ENCODE measurements at places on chromosomes 1 and 21. TPM values are rescaled to one million over a fixed set of nuclear protein-coding genes. Genes with fewer than 3 reads are reported as not detected.

The AJAP1 gene
- 2.7 TPM for polyA plus RNA-seq

The NBPF3 gene
- 5.5 TPM for polyA plus RNA-seq

The KRTAP11-1 gene
- not detected for polyA plus RNA-seq

The GDAP2 gene
- 11.3 TPM for polyA plus RNA-seq

The PHLDA3 gene
- polyA plus RNA-seq: 27.3 TPM

The OPRD1 gene
- polyA plus RNA-seq: not detected

The CRYZ gene
- 207 TPM for polyA plus RNA-seq

The TIE1 gene
- polyA plus RNA-seq: 15.0 TPM

The ZYG11A gene
- 0.84 TPM for polyA plus RNA-seq

The LCE3D gene
- polyA plus RNA-seq: not detected

The CD5L gene
- polyA plus RNA-seq: not detected

The WARS2 gene
- 13.9 TPM for polyA plus RNA-seq

DNA sequence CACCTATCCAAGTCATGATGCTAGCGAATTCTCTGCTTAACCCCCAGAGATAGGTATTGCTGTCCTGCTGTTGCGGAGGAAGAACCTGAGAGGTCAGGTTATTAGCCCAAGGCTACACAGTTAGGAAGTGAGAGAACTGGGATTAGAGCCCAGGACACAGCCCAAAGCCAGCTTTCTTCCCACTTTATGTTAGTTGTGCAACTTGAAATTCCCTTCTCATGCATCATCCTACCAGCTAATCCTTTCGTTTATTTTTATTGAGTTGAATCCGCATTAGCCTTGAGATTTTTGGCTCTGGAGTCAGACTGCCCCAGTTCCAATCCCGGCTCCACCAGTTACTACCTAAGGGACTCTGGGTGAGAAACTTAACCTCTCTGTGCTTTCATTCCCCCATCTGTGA lies 65.4 kb downstream of the PLEKHA6 start:
- H3K36me3 ChIP-seq: no peaks in the 10 kb centered on the region
- no peak for DNase-seq
- peak overlapping the region; percentile 57 for H3K27ac ChIP-seq
- H3K4me3 ChIP-seq: no peak overlapping the region

GRCh38 chr1:186680245-186681061 lies at the start of gene PTGS2:
TSS of gene PTGS2 (minus strand) at chr1:186680423. CDS start at chr1:186680290, 133 bp downstream.
- peak within 1 kb of the TSS; percentile 61 for H3K4me3 ChIP-seq
- H3K27me3 ChIP-seq: no peaks in the 10 kb centered on the region
- no peaks in the 10 kb centered on the region for H3K4me1 ChIP-seq
- no peaks in the 10 kb centered on the region for H3K36me3 ChIP-seq

- DNase-seq: no peak
- no peaks in the 10 kb centered on the region for H3K4me1 ChIP-seq
- no peak overlapping the region for H3K27ac ChIP-seq
- no peaks in the 10 kb centered on the region for H3K36me3 ChIP-seq
These were observed 10.2 kb upstream of the PALMD start for GRCh38 chr1:99635664-99636063.

DNA sequence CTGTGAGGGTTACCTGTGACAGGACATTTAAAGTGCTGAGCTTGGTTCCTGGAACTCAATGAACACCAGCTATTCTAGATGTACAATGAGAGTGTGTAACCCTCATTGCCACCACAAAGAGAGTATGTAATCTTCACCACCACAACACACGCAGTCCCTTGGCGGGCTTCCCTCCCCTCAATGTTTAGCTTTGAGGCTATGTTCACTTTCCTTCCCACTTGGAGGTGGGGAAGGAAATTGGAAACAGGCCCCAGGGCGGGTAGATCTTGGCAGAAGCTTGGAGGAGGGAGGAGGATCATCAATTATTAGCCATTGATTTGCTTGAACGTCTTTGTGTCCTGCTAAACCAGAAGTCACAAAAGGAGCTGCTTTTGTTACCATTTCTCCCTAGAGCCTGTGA lies 8.3 kb upstream of the COL16A1 start:
- no peaks in the 10 kb centered on the region for H3K27me3 ChIP-seq
- no peak overlapping the region for H3K27ac ChIP-seq
- no peaks in the 10 kb centered on the region for H3K36me3 ChIP-seq
- H3K4me1 ChIP-seq: peaks cover 15% of the 10 kb centered on the region
- no peak for DNase-seq
- H3K4me3 ChIP-seq: no peak overlapping the region

- peak; percentile 70 for DNase-seq
- no peak overlapping the region for H3K27ac ChIP-seq
- peaks cover 11% of the 10 kb centered on the region for H3K4me1 ChIP-seq
- H3K4me3 ChIP-seq: peak overlapping the region; percentile 86
These were observed 694 bp downstream of the MEAF6 start for GRCh38 chr1:37513795-37514349.

DNA sequence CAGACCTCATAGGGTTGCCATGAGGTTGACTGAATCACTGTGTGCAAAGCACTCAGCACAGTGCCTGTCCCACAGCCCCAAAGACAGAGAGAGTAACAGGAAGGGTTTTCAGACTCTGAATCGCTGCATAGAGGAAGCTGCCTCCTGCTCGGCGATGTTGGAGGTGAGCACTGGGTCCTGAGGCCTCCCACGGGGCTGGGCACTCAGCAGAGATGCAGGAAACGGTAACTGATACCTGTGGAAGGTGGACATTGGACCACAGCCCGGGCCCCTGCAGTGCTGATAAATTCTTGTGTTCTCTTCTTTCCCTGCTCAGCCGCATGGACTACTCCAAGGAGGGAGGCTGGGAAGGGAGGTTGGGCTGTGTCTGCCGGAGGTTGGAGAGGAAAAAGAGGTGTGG lies 389.7 kb downstream of the PTPRU start:
- no peaks in the 10 kb centered on the region for H3K36me3 ChIP-seq
- DNase-seq: no peak
- H3K27ac ChIP-seq: no peak overlapping the region
- H3K27me3 ChIP-seq: no peaks in the 10 kb centered on the region
- H3K4me3 ChIP-seq: no peak overlapping the region
- H3K4me1 ChIP-seq: no peaks in the 10 kb centered on the region

- no peaks in the 10 kb centered on the region for H3K27me3 ChIP-seq
- no peak for DNase-seq
- no peaks in the 10 kb centered on the region for H3K36me3 ChIP-seq
- H3K27ac ChIP-seq: no peak overlapping the region
These were observed 33.9 kb downstream of the EIF2D start for GRCh38 chr1:206578068-206578977.

DNA sequence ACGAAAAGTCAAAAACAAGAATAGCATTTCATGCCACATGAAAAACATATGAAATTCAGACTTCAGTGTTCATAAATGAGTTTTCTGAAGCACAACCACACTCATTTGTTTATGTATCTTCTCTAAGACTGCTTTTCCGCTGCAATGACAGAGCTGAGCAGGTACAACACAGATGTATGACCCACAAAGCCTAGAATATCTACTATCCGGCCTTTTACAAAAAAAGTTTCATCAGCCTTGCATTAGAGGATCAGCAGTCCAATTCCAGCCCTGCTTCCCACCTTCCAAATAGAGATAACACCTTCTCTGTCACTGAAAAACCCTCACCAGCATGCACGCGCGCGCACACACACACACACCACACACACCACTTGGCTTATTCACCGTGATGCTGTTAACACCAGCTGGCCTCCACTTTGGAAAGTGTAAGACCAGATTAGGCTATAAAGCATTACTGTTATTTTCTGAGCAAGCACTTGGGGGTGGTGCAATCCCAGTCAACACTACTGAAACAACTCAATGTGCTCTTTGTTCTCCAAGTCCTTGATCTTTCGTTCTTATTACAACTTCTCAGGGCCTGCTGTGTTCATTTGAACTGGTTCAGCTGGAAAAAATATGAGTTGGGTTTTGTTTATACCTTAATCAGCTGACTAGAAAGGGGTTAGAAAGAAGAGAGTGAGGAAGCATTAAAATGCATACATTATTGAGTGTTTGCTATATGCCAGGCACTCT lies 90.0 kb downstream of the GLUL start:
- DNase-seq: no peak
- H3K27me3 ChIP-seq: no peaks in the 10 kb centered on the region
- H3K4me3 ChIP-seq: no peak overlapping the region
- H3K27ac ChIP-seq: no peak overlapping the region

- no peak for DNase-seq
- H3K4me1 ChIP-seq: no peaks in the 10 kb centered on the region
- no peaks in the 10 kb centered on the region for H3K27me3 ChIP-seq
- H3K27ac ChIP-seq: no peak overlapping the region
These were observed 27.6 kb upstream of the MARK1 start for GRCh38 chr1:220500372-220500771.

DNA sequence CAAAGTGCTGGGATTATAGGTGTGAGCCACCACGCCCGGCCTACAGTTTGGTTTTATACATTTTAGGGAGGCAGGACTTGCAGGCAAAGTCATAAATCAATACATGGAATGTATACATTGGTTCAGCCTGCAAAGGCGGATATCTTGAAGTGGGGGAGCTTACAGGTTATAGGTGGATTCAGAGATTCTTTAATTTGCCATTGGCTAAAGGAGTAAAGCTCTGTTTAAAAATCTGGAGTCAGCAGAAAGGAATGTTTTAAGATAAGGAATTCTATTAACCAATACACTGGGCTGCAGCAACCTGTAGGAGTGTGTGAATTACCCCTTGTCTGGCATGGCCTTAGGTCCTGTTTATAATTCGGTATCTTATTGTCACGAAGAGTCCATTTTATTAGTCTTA lies 57.6 kb downstream of the OPTC start:
- H3K27me3 ChIP-seq: no peaks in the 10 kb centered on the region
- H3K36me3 ChIP-seq: no peaks in the 10 kb centered on the region
- H3K4me1 ChIP-seq: peaks cover 16% of the 10 kb centered on the region
- no peak overlapping the region for H3K27ac ChIP-seq
- H3K4me3 ChIP-seq: no peak overlapping the region

GRCh38 chr1:37553598-37553926 lies 531 bp downstream of the SNIP1 start:
- H3K27me3 ChIP-seq: no peaks in the 10 kb centered on the region
- H3K36me3 ChIP-seq: peaks cover 7% of the 10 kb centered on the region
- H3K4me3 ChIP-seq: peak overlapping the region; percentile 98
- H3K4me1 ChIP-seq: peaks cover 5% of the 10 kb centered on the region
- no peak for DNase-seq

GRCh38 chr1:84339503-84339902 lies 38.0 kb downstream of the SAMD13 start:
- H3K36me3 ChIP-seq: no peaks in the 10 kb centered on the region
- no peaks in the 10 kb centered on the region for H3K27me3 ChIP-seq
- H3K4me1 ChIP-seq: no peaks in the 10 kb centered on the region
- H3K27ac ChIP-seq: no peak overlapping the region
- H3K4me3 ChIP-seq: no peak overlapping the region

DNA sequence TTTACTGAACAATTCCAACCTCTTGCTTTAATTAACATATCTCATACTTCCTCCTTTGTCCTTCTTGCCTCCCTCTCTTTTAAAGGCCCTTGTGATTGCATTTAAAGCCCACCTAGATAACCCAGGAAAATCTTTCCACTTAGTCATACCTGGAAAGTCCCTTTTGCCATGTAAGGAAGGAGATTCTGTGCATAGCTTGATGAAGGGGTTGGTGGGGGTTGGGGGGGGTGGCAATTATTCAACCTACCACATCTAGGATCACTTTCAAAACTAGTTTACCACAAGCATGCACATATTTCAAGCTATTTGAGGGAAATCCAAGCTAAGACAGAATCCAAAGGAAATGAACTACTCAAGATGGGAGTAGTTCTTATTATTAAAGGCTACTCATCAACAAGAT lies 249.1 kb upstream of the PTBP2 start:
- no peaks in the 10 kb centered on the region for H3K4me1 ChIP-seq
- DNase-seq: no peak
- H3K4me3 ChIP-seq: no peak overlapping the region
- H3K36me3 ChIP-seq: no peaks in the 10 kb centered on the region
- H3K27ac ChIP-seq: no peak overlapping the region

DNA sequence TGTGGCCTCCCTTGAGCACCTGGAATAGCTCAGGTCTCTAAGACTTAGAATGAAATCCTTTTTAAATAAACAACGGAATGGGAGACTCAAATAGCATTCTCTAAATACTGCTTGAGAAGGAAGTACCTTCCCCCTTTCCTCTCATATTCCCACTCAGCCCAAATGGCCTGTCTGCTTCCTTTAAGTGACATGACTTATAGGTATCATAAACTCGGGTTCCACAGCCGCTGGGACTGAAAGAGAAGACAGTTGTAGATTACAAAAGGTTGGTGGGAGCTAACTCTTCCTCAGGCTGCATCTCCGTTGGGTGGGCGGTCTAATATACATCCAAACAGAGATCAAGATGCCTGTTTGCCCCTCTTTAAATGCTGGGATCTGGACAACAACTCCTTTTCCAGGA lies 1.2 kb upstream of the HMCN1 start:
- no peak overlapping the region for H3K4me3 ChIP-seq
- DNase-seq: peak; percentile 88
- H3K4me1 ChIP-seq: no peaks in the 10 kb centered on the region
- H3K27me3 ChIP-seq: no peaks in the 10 kb centered on the region
- no peak overlapping the region for H3K27ac ChIP-seq

DNA sequence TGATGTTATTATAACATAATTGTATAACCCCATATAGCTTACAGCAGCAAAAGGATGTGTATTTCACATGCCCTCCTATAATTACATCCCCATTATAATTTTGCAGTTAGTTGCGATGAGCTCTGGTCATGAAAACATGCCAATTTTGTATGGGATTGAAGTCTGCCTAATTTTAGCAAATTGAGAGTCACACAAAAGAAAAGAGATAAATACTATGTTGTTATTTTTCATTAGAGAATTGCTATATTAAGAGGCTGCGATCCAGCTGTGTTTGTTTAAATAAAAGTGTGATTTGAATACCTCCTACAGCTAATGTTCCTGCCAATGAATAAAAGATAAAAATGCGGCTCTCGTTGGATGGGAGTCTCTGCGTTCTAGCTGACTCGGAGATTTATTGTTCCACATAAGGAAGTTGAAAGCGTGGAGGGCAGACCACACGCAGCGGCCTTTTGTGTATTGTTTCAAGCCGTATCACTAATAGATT lies 461.0 kb upstream of the NFIA start:
- H3K27me3 ChIP-seq: no peaks in the 10 kb centered on the region
- no peak for DNase-seq
- no peak overlapping the region for H3K4me3 ChIP-seq
- H3K27ac ChIP-seq: no peak overlapping the region

DNA sequence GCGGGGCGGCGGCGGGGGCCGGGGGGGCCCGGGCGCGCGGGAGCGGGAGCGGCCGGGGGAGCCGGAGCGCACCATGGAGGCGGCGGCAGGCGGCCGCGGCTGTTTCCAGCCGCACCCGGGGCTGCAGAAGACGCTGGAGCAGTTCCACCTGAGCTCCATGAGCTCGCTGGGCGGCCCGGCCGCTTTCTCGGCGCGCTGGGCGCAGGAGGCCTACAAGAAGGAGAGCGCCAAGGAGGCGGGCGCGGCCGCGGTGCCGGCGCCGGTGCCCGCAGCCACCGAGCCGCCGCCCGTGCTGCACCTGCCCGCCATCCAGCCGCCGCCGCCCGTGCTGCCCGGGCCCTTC lies 546 bp downstream of the SKI start:
- peak overlapping the region; percentile 51 for H3K27ac ChIP-seq
- no peak for DNase-seq
- no peaks in the 10 kb centered on the region for H3K36me3 ChIP-seq

DNA sequence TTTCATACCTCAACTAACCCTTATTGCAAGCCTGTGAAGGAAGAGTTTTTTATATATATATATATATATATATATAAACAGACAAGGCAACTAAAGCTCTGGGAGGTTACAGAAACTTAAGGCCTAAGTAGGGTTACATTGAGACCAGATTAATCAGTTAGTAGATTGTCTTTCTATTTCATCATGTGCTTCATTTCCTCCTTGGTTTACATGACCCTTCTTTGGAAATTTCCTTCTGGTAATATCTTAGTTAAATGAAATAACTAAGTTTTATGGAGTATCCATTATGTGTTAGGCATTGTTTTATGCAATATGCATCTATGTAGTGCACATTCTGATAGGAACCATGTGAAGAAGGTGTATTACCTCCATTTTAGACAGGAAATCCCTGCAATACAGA lies 112.7 kb downstream of the FGGY start:
- no peak overlapping the region for H3K27ac ChIP-seq
- H3K4me1 ChIP-seq: peaks cover 3% of the 10 kb centered on the region
- no peak for DNase-seq
- H3K4me3 ChIP-seq: no peak overlapping the region
